ENCODE measurements at places on chromosomes 3 and 15. TPM values are rescaled to one million over a fixed set of nuclear protein-coding genes. Genes with fewer than 3 reads are reported as not detected.

DNA sequence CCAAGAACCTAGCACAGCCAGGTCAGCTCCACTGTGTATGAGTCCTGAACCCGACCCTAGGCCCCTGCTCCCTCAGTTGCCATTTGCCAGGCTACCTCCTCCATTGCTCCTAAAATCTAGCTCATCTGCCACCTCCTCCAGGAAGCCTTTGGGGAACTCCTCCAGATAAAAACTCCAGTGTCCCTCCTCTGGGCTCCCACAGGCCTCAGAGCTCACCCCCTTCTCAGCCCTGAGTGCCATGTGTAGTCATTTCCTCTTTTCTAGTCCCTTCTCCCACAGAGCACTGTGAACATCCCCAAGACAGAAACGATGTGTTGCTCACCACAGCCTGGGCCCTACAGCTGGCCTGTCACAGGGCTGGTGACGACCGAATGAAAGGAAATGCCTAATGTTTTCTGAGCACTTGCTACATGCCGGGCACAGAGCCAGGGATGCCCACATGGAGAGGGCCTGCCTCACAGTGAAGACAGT, 61.0 kb downstream of the IQSEC1 start:
- DNase-seq: peak; percentile 42

The RAD51 gene
- 48.0 TPM for total RNA-seq

The DUOX1 gene
- not detected for total RNA-seq

DNA sequence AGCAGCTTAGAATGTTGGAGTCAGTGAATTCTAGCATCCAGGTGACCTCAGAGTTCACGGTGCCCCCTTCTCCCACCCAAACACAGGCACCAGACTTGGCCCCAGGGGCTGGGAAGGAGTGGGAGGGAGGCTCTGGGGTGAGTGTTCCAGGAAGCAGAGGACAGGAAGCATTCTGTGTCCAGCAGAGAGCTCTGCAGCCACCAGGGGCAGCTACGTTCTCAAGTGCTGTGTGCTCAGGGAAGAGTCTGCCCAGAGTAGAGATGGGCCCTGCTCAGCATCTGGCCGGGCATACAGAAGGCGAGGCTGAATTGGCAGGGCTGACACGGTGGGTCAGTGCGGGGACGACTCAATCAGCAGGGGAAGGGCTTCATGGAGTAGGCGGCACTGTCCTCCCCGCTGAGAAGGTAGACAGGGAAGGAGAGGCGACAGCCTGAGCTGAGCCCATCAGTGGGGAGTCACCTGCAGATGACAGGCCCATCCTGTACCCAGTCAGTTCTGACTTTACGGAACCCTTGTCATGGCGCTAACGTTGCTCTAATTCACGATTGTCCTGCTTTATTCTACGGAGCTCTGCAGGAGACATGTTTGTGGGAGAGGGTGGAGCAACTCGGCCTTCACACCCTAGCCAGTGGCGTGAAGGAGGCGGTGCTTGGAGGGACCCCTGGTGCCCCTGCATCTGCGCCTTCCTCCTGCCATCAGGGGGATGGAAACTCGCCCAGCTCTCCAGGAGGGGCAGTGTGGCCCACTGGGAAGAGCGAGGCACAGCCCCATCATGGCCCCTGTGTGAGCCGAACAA, 82.2 kb downstream of the C3orf70 start:
- peak; percentile 73 for DNase-seq

The ALPK3 gene
- 35.9 TPM for total RNA-seq

GRCh38 chr3:69743975-69744906, 5.0 kb downstream of the MITF start:
- DNase-seq: no peak

The SLC28A2 gene
- total RNA-seq: not detected

DNA sequence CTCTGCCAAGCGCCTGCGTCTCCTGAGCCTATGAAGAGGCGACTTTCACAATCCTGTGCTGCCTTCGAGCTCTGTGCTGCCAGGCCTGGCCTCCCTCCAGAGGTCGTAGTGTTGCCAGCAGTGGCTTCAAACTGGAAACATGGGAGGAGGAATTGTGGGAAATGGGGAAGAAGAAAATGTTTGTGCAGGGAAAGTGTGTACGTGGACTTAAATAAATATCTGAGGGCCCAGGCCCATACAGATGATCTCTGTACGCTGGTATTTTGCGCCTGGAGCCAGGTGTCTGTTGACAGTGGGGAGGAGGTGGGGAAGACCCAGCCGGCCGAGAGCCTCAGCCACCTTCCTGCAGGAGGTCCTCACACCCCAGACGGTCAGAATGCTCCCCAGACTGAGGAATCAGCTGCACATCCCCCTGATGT, 44.6 kb downstream of the ZBTB38 start:
- DNase-seq: no peak

DNA sequence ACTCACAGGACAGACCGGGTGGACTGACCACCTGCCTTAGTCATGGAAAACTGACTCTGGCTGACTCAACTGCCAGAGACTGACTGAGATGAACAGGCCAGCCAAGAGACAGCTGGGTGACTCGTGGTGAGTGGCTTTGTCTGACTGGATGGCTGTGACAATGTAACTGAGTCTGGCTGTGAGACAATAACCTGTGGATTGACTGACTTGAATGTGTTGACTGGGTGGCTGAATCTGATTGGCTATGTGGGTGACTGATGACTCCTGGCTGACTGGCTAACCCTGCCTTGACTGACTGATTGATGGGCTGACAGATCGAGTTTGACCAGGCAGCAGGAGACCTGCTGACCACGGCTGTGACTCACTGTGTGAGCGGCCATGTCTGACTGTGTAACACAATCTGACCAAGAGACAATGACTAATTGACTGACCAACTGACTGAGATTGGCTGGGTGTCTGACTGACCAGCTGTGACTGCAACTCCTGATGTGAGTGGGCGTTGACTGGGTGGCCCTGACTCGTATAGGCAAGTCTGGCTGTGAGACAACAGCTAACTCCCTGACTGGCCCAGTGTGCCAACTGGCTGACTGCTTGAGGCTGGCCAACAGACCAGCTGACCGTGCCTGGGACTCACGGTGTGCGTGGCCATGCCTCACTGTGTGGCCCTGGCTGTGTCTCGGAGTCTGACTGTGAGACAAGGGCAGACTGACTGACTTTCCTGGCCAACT, 509.1 kb downstream of the SHQ1 start:
- DNase-seq: peak; percentile 65

The CFAP92 gene
- not detected for total RNA-seq

DNA sequence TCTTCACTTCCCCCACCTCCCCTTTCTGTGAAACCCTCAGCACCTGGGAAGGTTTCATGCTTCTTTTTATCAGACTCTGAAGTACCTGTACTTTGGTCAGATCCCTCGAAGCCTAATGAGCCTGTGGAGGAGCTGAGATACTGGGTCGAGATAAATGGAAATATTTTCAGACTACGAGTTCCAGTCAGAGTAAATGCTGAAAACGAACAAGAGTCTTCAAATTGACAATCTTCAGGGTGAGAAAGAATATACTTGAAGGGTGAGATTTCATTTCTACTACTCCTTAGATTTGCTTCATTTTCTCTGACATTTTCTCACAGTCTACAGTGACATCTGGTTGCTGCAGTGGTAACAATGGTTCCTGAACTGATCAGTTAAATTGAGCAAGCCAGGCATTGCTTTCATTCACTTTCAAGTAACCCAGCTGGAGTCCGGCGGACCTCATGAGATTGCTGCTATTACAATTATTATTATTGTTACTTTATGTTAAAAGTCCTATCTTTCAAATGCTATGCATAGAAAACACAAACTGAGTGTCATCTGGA, 337.2 kb downstream of the VGLL3 start:
- no peak for DNase-seq

GRCh38 chr3:172146349-172146748, 107.0 kb downstream of the FNDC3B start:
- no peak for DNase-seq

The DNAH12 gene
- total RNA-seq: 1.4 TPM

DNA sequence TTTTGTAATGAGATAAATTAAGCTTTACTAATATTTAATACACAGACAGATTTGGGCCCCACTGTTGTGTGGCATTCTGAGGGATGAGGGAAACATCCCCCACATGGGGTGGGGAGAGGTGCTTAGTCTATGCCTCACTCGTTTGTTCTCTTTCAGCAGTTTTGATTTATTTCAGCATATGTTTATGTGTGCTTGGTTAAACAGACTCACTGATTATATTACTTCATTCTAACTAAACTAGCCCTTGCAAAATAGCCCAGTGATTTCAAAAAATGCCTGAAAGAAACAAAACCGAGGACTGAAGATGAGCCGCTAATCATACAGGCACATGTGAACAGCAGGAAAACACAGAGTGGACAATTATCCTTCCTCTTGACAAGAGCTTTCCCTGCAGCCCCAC, 27.2 kb downstream of the TNFAIP8L3 start:
- DNase-seq: no peak

Measured in SJCRH30 (cell line).